ENCODE measurements at places on chromosomes 5 and 9.

- no peak for DNase-seq
Measured at GRCh38 chr9:110728058-110728457, 59.5 kb downstream of the MUSK start.

DNA sequence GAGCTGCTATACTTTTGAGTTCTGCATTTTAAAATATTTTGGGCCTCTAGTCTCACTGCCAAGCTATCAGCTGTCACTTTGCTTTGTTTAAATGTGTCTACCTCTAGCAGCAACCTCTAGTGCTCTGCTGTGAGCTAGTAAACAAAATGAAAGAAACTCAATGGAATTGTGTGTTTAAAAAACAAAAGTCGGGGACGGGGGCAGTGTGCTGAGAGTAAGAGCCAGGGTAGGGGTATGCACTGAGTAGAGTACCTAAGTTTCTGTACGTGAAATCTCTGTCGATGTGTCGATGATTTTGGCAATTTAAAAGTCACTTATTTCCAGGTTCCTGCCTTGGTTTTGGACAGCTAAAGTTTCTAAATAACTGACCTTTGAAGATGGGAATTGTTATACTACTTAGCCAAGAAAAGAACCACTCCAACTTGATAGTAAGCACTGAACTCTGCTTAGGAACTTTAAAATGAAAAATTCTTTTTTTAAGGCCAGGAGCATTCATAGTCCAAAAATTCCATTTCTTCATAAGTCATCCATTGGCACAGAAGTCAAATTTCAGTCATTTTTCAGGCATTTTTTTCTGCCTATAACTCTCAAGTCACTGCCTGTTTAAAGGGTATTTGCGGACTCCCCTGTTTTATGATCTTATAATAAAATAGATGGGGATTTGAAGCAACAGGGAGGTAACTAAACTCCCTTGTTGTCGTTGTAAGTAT lies 111.5 kb downstream of the SAXO1 start:
- no peak for DNase-seq

DNA sequence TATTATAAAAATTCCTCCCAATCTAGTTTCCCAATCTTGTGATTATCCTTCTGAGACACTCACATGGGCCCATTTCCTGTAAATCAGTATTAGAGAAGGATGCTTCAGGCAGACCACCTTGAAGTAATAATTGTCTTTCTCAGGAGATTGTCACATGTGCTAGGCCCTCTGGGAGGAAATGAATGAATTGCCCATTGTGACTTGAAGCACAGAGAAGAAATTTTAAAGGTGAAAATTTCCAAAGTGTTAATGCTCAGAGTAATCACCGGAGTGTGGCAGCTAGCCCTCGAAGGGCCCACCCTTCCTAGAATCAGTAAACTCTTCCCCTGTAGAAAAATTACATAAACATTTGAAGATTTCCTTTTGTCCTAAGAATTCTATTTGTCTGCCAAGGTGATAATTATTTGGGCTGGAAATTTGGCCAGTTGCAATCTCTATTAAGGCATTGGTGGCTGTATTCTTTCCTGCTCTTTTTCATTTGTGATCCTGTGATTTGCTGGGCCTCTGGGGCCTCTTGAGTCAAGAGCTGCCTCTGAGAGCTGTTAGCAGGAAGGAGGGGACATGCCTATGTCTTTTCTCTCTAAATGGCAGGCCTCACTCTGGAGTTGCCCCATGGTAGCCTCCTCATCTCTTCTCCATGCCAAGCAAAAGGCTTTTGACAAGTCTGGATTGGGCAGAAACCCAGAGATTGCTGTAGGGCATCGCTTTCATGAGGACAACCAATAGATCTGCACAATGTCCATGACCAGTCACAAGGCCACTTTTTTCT lies 371.5 kb upstream of the ACTBL2 start:
- no peak for DNase-seq

DNA sequence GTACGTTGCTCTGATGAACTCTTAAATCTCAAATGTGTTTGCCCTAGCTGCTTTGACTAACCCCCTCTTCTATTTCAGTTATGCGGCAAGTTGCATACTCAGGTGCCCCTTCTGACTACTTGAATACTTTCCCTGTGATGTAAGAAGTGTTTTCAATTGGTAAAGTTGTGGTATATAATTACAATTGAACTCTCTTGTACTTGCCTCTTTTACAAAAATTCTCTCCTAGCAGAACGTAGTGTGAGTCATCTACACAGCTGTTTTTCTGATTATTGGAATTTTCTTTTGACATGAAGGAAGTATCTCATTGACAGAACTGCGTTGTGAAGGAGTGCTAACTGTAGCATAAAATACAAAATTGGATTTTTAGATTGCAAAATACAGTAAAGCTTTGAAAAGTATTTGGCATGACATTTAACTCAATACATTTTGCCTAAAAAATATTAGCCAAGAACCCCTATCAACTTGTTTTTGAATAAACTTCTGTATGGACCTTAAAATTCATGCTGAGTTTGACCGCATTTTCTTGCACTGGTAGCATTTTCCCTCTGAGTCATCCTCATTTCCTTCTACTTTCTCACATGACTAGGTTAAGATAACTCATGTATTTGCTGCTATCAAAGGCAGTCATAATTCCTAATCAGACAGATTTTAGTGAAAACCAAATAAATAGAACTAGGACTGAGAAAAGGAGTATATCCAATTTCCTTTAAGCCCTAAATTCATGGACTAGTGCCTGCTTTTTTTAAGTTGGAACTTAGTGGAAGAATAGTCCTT lies 6.3 kb downstream of the CRHBP start:
- no peak for DNase-seq

- DNase-seq: no peak
Measured at GRCh38 chr5:9483779-9484178, 62.1 kb downstream of the SEMA5A start.

DNA sequence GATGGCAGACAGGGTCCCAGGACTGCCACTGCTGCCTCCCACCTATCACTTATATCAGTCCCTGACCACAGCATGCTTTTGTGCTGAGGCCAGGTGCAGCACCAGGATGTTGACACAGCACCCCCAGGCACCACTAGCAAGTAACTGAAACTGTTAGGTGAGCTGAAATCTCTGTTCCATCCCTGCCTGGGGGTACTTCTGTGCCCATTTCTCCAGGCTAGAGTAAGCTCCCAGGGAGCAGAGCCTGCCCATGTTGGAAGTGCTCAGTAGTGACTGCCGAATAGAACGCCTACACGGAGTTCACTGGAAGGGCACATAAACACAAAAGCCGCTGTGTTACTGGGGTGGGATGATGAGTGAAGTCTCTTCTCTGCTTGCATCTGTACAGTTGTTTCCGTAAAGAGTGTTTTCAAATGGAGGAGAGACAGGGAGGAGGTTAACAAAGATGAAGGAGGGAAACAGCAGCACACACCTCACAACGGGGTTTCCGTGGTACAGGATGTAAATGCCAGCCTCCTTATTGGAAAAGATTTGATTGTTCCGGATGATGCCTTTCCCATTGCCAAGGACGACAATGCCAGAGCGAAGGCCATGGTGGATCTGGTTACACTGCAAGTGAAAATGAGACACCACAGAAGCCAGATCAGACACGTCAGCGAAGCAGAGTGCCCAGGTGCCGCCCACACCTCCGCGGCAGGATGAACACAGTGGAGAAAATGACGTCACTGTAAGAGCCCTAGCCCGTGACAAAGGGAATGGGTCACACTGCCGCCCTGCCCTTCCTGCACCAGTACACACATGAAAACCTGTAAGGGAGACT lies 43.1 kb downstream of the POLR1E start:
- peak; percentile 35 for DNase-seq

- DNase-seq: no peak
Measured at GRCh38 chr5:167750586-167750985, 540.9 kb upstream of the WWC1 start.

DNA sequence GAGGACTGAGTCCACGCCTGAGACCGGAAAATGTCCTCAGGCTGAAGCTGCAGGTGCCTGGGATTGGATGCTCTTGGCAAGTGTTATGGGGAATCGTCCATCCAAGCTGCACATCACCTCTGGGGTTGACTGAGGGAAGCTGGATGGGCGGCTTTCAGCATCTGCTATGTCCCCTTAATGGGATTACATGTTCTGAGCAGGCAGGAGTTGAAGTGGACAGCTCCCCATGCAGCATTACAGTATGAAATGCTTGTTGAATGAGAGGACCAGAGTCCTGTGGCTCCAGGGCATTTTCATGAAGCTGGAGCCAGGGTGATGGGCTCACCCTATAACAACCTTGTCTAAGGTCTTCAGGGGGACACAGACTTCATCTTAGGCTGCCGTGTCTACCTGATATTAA lies 270.9 kb downstream of the HSPA4 start:
- no peak for DNase-seq

- DNase-seq: no peak
Measured at GRCh38 chr5:109483395-109483971, 73.7 kb upstream of the PJA2 start.

DNA sequence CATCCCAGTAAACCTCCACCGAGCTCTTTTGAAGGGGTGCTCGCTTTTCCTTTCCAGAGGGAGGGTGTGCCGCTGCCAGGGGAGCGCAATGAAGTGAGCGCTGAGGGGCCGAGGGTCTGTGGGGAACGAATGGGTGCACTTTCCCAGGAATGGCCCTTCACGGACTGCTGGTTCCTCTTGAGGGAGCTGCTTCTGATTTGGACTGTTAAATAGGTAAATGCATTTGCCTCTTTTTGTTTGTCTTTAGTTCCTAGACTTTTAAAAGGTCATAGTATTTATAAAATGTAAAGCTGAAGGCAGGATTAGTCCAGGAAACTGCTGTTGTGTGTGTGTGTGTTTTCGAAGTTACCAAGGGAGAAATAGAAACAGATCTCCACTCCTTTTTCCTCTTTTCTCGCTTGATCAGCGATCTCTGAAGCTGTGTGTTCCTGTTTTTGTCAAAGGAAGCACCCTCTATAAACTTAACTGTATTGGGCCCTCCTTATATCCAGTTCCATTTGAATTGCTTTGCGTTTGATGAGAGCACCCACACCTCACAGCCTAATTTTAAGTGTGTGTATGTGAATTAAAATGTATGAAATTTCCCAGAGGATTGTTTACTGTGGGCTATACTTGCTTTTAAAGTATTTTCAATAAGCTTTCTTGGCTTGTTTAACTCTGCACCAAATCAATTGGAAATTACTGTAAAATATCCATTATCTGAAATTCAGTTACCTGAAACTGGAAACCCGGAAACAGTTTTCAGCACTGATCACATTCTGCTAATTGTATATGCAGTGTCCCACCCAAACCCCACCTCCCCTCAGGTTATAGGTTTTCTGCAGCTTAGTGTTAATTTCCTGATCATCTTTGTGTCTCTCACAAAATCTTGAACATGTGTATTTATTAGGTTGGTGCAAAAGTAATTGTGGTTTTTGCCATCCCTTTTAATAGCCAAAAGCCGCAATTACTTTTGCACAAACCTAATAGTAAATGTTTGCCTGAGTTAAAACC lies 966 bp downstream of the SNX2 start:
- DNase-seq: no peak

GRCh38 chr5:177131352-177132135 lies 2.0 kb upstream of the NSD1 start:
- DNase-seq: no peak

GRCh38 chr9:97307091-97307490 lies 368 bp upstream of the CCDC180 start:
- no peak for DNase-seq

- no peak for DNase-seq
Measured at GRCh38 chr5:119016125-119016774, 27.9 kb upstream of the DTWD2 start.

DNA sequence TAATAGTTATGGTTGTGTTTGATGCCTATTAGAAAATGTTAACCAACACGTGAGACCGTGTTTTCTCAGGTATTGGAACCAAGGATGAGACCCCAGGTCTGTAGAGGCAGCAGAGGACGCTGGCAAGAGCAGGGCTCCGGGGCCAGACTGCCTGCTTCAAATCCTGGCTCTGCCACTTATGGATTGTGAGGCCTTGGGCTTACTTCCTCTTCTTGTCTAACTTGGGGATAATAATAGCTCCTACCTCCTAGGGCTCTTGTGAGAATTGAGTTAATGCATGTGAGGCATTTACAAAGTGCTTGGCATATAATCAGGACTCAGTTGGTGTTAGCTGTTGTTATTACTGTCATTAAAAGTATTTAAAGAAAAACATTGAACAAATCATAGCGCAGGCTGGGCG lies 85.5 kb upstream of the PITX1 start:
- DNase-seq: no peak

DNA sequence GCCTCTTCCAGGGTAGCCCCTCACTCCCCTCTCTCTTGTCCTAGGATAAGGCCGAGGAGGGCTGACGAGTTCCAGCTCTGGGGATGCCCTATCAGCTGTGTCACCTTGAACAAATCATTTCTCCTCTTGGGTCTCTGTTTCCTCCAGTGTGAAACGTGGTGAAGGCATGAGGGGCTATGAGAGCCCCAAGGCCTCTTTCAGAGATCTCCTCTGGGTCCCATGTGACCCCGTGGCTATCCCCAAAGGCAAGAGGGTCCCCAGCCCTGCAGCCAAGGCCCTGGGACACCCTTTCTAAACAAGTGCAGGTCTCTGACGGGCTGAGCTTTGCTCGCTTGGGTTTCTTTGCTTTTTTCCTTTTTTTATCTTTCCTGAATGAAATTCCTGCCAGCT lies 25.5 kb upstream of the SPTLC1 start:
- no peak for DNase-seq

DNA sequence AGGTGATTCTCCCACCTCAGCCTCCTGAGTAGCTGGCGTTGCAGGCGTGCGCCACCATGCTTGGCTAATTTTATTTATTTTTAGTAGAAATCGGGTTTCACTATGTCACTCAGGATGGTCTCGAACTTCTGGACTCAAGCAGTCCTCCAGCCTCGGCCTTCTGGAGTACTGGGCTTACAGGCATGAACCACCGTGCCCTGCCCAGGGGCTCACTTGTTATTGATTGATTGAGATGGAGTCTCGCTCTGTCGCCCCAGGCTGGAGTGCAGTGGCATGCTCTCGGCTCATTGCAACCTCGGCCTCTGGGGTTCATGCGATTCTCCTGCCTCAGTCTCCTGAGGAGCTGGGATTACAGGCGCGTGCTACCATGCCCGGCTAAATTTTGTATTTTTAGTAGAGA lies 1.6 kb downstream of the HSPA4 start:
- no peak for DNase-seq

- no peak for DNase-seq
Measured at GRCh38 chr5:40606077-40606765, 73.5 kb upstream of the PTGER4 start.

- DNase-seq: no peak
Measured at GRCh38 chr5:107085572-107085971, 585.2 kb downstream of the EFNA5 start.

DNA sequence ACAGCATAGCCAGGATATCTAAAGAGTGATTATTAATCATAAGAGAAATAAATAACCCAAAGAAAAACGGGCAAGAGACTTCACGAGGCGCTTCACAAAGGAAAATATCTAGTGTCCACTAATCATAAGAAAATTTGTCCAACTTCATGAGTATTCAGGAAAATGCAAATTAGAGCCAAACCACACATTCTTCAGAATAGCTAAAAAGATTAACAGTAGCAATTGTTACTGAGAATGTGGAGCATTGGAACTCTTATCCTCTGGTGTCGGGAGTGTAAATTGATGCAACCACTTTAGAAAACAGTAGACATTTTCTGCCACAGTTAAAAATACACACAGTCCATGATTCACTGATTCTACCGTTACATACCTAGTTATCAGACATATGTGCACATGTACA lies 145.7 kb downstream of the CWC27 start:
- DNase-seq: no peak

GRCh38 chr9:114153761-114154599 lies 1.4 kb upstream of the COL27A1 start:
- DNase-seq: no peak

- no peak for DNase-seq
Measured at GRCh38 chr9:137602661-137603060, 2.8 kb upstream of the ARRDC1 start.

- DNase-seq: no peak
Measured at GRCh38 chr9:117409321-117409720, 5.5 kb downstream of the ASTN2 start.

Measured in stimulated activated CD4-positive, alpha-beta T cell treated with anti-CD3 and anti-CD28 coated beads, Interleukin-1b, Interleukin-23, amount 100 ng/mL, for 1 hour (primary cell).